ENCODE measurements at places on chromosomes 5 and 9.

GRCh38 chr5:81898403-81898802 lies 73.4 kb upstream of the ATG10 start:
- no peak for DNase-seq

GRCh38 chr9:17520268-17521064 lies 58.4 kb upstream of the SH3GL2 start:
- no peak for DNase-seq

- no peak for DNase-seq
Measured at GRCh38 chr9:98747476-98747875, 38.7 kb upstream of the GABBR2 start.

- no peak for DNase-seq
Measured at GRCh38 chr5:65863747-65864146, 62.6 kb upstream of the ERBIN start.

- DNase-seq = no peak
Measured at GRCh38 chr5:126220725-126221124, 202.5 kb upstream of the GRAMD2B start.

DNA sequence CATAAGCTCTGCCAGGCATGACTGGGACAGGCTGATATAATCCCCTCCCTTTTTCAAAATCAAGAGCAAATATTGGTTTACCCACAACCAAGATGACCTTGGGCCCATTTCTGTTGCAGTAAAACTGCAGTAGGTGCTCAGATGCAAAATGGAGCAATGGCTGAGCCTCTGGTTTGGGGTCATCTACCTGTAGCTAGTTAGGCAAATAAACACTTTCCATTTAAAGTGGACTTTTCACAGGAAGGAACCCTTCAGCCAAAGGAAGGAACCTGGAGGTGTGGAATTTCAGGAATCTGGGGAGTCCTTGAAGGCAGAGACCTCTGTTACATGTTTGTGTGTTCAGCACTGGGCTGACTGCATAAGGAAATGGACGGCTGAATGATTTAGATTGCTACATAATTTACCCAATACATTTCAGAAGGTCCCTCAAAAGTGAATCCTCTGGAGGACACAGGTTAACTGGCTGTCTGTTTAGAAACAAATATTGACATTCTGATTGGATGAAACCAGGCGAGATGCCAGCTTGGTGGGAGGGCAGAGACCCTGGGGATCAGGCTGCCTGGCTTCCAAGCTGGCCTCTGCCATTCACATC lies 170.1 kb upstream of the ZNF618 start:
- DNase-seq = no peak

- no peak for DNase-seq
Measured at GRCh38 chr5:40033411-40033810, 608.6 kb upstream of the DAB2 start.

GRCh38 chr9:35553670-35554543 lies 51.2 kb upstream of the TESK1 start:
- DNase-seq = no peak

GRCh38 chr9:107685901-107686300 lies 196.3 kb upstream of the KLF4 start:
- DNase-seq = no peak

- DNase-seq = no peak
Measured at GRCh38 chr9:13532407-13532806, 252.9 kb upstream of the MPDZ start.

- DNase-seq = no peak
Measured at GRCh38 chr5:132839426-132840301, 9.2 kb upstream of the SHROOM1 start.

DNA sequence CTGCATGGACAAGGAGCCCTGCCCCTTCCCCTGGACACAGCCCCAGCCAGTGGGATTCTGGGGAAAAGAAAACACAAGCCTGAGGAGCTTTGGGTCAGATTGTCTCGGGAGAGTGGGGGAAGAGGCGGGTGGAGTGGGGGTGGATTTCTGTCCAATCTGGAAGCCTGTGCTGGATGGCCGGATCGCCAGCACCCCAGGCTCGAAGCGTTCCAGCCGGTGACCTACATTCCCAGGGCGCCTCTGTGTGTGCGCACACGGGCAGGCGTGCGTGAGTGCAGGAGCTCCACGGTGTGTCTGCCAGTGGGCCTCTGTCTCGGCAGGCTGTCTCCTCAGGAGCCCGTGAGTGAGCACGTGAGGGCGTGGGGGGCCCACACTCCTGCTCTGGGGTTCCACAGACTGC lies 74.3 kb upstream of the DAB2IP start:
- no peak for DNase-seq

- DNase-seq = no peak
Measured at GRCh38 chr9:128840524-128840923, 10.9 kb upstream of the SPOUT1 start.

GRCh38 chr5:81950996-81951395 lies 20.8 kb upstream of the ATG10 start:
- DNase-seq = no peak

- no peak for DNase-seq
Measured at GRCh38 chr9:20945269-20945668, 86.2 kb downstream of the HACD4 start.

GRCh38 chr5:139733010-139733688 lies 62.5 kb upstream of the PSD2 start:
- no peak for DNase-seq

- DNase-seq = no peak
Measured at GRCh38 chr5:77841616-77842015, 65.5 kb upstream of the TBCA start.

DNA sequence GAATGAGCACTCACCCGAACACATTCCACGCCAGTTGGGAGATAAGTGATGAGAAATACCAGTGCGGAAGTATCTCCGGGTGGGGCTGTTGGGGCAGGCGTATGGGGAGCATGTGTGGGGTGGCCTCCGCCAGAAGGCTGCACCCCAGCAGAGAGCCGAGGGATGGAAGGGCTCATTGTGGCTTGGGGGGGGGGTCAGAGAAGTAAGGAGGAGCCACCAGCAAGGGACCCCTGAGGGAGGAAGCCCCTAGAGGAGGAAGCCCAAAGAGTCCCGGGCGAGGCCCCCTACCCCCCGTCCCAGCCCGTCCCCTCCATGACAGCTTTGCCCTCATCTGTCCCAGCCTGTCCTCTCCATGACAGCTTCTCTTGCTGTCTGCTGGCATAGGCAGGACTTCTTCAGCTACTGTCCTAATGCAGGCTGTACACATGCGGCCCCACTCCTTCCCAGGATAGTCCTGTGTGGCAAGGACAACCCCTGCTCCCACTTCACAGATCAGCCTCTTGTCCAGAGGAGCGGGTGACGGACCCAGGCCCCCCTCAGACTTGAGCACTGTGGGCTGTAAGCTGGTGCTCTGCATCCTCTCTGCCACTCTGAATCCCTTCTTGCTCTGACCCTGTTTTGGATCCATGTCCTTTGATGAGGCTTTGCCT lies 239.6 kb downstream of the CACNA1B start:
- no peak for DNase-seq

DNA sequence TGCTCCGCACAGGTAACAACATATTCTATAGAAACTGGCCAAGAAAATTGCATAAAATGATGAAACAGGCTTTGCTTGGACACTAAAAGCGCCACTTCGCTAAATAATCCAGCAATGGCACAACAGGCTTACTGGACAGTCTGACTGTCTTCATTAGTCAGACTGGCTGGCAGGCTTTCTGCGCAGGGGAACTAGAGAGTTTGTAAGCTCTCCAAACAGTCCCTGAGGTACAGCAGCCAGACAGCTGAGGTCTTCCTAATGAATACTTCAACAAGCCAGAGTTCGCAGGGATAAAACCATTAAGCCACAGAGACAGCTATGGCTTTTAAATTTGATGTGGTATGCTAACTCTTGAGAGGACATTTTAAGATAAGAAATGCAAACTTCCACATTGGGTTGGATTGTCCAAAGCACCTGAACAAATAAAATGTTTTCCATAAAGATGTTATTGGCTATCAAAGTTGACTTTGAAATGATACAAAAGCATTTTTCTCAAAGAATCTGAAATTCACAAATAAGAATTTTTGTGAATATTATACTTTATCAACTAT lies 20.7 kb downstream of the PLK2 start:
- DNase-seq = no peak

- DNase-seq = no peak
Measured at GRCh38 chr5:172931001-172931536, 28.2 kb upstream of the RPL26L1 start.

DNA sequence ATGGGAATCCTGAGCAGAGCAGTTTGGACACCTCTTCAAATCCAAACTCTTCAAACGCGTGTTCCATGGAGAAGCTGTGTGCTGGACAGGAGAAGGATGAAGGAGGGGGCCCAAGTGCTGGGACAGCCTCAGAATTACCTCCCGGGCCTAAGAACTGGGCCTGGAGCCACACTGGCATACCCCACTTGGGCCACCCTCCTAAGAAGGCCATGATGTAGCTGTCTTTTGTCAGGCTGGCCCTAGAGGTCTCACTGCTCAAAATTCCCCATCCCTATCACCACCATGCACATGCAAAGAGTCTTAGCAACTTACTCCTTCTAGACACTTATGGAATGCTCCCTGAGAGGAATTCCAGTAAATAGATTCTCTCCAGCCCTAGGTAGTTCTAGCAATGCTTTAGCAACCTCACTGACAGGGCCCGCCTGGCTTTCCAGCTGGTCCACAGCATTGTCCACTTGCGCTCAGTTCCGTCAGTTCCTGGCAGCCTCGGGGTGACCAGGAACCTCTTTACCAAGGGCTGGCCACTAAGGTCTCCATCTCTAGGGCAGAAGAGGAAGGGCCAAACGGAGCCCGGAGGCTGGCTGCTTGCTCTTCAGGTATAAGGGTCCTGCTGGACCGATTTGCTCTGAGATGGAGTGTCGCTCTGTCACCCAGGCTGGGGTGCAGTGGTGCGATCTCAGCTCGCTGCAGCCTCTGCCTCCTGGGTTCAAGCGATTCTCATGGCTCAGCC lies 75.3 kb downstream of the RGS3 start:
- DNase-seq = no peak

- no peak for DNase-seq
Measured at GRCh38 chr5:124650951-124651662, 95.3 kb downstream of the ZNF608 start.

DNA sequence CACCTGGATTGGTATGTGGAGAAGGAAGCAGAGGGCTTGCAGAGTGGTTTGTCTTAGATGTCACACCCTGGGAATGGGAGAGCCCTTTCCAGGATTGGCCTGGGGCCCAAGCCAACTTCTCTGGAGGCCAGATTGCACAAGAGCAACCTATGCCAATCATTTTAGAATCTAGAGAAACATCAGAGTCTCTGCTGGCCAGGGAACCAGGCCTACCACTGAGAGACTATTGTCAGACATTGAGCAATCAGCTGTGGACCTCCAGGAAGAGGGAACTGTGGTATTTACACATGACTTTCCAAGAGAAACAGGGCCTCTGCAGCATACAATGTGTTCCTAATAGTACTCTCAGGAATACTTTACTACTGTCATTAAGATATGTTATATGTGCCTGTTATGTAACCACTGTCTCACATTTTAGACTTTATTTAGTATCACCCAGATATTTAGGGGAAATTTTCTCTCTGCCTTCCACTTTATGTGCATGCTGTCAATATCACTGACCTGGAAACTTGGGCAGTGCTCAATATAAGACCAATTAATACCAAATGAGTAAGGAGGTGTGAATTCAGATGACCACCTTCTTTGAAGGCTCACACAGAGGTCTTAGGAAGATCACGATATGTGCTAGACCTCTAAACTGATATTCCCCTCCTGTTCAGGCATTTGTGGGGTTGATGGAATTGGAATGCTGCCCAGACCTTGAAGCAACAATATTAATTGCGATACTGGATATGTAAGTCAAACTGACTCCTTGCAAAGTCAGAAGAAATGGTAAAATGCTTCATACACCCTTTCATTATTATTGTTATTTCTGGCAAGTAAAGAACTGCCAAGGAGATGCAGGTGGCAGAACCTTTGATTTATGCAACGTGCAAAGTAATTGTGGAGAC lies 20.5 kb upstream of the CCL28 start:
- no peak for DNase-seq

DNA sequence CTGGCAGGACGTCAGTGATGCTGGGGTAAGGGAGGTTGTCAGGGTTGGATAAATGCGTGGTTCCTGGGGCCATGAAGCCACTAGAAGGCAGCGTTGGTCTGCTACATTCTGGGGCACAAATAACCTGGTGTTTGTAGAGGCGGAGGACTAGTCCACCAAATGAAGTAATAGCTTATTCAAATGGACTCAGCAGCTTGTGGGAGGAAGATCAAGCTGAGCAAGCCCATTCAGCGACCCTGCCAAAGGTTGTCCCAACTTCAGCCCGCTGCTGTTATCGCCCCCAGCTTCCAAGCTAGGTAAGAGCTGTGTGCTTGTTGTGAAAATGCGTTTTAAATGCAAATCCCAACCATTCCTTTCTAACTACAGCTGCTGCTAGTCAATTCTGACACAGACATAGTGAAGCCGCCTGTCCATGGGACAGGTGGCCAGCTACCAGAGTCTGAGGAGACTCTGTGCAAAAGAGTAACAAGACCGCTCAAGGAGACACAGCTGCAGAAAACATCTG lies 7.6 kb upstream of the FAM240B start:
- no peak for DNase-seq

- no peak for DNase-seq
Measured at GRCh38 chr9:114591849-114592248, 4.3 kb downstream of the ATP6V1G1 start.

DNA sequence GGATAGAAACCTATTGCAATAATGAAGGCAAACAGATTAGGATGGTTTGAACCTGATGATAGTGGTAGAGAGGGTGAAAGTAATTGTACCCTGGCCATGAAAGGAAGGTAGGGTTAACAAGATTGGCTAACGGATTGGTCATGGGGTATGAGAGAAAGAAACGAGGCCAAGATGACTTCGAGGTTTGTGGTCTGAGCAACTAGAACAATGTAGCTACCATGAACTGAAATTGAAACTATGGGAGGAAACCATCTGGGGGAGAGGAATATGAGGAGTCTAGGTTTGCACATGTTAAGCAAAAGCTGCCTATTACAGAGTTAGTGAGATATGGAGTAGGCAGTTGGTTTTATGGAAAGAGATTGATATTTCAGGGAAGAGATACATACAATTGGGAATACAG lies 406.0 kb downstream of the PRELID2 start:
- no peak for DNase-seq

DNA sequence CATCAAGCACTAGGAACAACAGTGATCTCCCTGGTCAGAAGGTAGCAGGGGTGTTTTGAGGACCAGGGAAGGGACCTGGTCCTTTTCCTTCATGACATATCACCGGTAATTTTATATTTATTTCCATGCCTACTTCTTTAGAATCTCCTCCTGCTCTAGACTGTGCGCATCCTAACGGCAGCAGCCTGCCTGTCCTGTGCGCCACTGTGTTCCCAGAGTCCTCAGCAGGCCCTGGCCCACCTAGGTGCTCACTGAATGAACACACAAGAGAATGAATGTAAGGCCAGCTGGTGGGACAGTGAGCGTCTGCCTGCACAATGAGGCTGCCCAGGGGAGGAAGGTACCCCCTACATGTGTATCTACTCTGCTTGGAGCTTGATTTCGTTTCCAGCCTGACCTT lies 51.5 kb downstream of the C5orf15 start:
- no peak for DNase-seq

- no peak for DNase-seq
Measured at GRCh38 chr9:82930116-82930515, 132.8 kb downstream of the RASEF start.

DNA sequence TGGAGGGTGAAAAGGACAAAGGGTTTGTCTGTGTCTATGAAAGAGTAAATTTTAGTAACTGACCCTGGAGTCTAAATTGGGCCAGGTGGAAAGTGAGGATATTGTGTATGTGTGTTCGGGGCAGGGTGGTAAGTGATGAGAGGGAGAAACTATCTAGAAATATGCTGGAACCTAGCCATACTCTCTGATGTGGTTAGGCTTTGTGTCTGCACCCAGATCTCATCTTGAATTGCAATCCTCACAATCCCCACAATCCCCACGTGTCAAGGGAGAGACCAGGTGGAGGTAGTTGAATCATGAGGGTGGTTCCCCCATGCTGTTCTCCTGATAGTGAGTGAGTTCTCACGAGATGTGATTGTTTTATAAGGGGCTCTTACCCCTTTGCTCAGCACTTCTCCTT lies 60.6 kb downstream of the COMMD10 start:
- DNase-seq = no peak
